ENCODE measurements at places on chromosomes 5 and 9.

DNA sequence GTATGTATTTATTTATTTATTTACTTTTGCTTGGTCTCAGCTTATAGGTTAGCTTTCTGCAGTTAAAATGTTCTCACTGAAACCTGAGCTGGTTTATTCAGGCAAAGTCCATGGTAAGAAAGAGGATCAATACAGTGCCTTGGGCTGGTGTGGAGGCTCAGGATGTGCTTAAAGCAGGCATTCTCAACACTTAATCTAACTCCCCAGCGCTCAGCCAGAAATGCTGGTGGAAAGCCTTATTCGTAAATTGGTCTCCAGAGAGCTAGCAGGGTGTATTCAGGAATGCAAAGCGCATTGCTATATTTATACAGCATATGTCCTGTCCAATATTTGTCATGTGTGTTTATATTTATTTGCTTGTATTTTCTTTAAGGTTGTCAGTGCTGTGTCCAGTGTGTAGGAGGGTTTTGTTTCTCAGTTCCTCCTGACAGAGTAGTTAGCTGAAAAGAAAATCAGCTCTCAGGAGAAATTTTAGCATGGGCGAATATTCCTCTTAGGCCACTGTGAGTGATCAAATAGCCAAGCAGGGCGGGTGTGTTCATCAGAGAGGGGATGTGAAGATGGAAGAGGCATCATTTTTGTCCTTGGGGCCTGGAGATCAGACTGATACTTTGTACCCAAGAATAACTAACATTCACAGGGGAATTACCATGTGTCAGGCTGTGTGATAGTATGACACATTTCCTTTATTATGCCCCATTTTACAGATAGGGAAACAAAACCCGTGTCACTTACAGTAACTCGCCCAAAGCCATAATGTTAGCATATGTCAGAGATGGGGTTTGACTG lies 65.8 kb downstream of the DOCK2 start:
- DNase-seq = no peak

- no peak for DNase-seq
These were observed 472.9 kb downstream of the PRELID2 start for GRCh38 chr5:145362266-145362665.

DNA sequence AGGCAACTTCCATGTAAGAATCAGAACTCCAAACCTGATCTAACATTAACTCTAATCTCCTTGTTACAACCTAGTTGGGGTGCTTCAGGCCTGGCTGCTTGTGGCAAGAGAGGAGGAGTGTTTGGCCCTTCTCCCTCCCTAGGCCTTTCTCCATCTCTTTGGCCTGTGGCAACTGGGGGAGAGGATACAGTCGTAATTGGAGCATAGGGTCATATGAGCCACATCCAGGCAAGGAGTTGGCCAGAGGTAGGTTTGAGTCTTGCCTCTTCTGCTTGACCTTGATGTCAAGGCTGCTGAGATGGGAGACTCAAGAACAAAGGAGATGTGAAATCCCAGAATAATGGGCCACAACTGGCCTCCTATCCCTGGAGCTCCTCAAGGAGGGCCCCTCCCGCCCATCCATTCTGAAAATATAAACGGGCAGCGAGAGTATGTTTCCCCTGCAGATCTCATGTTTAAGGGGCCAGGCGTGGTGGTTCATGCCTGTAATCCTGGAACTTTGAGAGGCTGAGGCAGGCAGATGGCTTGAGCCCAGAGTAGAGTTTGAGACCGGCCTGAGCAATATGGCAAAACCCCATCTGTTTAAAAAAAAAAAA lies 59.3 kb upstream of the ANGPTL2 start:
- DNase-seq = no peak

GRCh38 chr9:91162784-91163443 lies 198.8 kb downstream of the AUH start:
- peak; percentile 59 for DNase-seq

GRCh38 chr5:36457511-36458270 lies 148.7 kb upstream of the SLC1A3 start:
- DNase-seq = no peak

- DNase-seq = no peak
These were observed 87.5 kb downstream of the SECISBP2 start for GRCh38 chr9:89405826-89406225.

DNA sequence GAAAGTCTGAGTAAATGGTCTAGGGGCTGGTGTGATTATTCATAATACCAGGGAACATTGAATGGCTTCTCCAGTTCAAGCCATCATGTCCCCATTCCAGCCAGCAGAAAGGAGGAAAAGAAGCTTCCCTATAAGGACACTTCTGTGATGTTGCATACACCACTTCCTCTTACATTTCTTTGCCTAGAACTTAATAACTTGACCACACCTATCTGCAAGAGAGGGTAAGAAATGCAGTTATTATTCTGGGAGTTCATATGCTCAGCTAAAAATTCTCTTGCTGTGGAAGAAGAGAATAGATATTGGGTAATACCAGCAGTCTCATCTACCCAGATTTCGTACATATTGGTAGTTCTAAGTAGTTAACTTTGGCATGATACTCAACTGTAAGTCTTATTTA lies 166.1 kb downstream of the SLC28A3 start:
- no peak for DNase-seq

Measured in stimulated activated CD8-positive, alpha-beta memory T cell treated with anti-CD3 and anti-CD28 coated beads, Interleukin-4, amount 100 ng/mL, for 24 hours (primary cell).